SK-MEL-5 (cell line): ENCODE measurements at places on chromosomes 1 and 21. TPM values are rescaled to one million over a fixed set of nuclear protein-coding genes. Genes with fewer than 3 reads are reported as not detected.
A peak's percentile ranks its signal among the peaks of the same experiment; 100 is the strongest.

GRCh38 chr1:41713141-41713540 lies 205.6 kb downstream of the HIVEP3 start:
- DNase-seq, result no peak

DNA sequence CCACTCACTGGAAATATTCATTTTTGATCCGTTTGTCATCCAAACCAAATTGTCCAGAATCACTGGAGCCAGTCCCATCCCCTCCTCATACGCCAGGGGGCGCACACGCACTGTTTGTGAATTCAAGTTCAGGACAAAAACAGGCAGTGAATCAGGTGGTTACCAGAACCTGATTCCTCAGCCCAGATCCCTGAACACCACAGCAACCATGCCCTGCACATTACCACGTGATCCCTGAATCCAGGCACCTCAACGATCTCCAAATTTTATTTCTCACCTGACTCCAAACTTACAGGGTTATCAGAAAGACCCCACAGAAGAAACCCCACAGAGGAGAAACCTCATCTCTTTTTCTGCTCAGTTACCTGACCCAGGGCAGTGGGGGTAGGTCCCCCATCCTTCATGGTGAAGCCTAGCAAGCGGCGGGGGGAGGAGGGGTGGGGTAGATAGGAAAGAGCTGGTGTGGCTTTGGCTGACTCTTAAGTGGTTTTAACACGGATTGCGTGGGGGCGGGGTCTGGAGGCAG lies 1.4 kb upstream of the PTPRF start:
- peak; percentile 85 for DNase-seq

DNA sequence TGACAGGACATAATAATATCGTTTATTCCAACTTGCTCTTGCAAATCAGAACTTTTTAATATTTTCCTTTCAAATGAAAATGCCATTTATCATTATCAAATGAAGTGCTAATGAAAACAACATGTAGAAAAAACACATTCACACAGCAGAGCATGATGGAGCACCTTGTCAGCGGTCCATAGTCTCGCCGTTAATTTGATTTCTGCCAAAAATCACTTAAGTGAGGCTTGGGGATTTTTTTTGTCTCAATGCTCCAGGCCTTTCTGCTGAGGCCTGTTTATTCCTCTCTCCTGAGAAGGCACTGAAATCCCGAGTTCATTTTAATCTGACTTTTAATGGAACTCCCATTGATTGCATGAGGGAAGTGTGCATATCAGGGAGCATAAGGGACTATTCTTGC lies 122.5 kb downstream of the ELAVL4 start:
- no peak for DNase-seq

DNA sequence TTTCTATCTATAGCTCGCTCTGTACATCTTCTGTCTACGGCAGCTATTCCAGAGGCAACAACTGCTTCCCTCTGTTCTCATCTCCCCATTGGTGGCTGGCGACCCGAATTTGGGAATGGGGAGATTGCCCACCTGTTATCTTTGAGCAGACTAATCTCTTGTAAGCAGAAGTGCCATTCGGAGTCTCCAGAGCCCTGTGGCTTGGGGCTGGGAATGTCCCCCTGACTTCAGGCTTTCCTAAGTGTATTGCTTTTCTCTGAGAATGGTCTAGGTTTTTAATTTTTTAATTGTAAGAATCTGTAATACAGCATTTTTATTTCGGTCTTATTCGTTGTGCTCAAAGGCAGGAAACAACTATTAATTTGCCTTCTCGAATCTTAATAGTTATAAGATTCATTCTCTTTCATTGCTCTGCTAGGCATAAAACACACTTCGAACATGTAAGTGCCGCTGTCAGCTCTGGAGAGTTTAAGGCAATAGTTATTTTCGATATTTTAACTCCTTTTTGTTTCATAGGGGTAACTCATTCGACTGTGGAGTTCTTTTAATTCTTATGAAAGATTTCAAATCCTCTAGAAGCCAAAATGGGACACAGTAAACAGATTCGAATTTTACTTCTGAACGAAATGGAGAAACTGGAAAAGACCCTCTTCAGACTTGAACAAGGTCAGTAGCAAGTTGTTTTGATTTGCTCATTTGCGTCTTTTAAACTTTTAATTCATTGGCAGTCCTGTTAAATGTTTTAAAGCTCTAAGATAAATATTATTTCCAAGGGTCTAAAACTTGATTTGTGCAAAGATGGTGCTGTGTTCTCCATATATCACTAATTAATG lies 514 bp downstream of the AGL start:
- no peak for DNase-seq

DNA sequence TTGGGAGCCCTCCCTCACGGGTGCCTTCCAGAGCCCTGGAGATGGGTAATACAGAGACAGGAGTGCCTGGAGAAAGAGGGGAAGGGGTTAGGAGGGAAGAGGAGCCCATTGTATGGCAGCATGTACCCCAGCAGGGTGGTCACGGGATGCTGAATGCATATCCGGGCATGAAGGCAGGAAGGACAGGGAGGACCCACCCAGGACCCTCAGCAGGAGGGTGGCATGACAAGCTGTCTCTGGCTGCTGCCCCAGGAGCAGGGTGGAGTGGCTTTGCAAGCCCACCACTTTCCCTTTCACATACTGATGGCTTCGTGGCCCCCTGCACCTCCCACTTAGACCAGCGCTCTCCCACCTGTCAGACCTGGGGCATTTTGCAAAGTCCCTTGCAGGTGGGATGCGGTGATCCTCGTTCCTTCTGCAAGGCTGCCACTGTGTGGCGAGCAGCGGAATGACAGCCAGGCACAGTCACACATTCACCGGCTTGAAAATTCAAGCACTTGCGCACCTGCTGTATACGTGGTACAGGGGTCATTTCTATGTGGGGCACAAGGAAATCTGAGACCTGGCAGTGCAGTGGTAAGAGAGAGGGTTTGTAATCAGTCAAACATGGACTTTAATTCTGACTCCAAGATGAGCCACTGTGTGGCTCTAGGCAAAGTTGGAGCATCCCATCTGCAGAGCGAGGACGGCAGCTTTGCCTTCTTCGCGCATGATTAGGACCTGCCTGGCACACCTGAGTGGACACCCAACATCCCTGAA lies 53.2 kb upstream of the TMEM51 start:
- peak; percentile 49 for DNase-seq

The PTGFR gene
- 0.03 TPM in 1 of 2 replicates, not detected in the other for total RNA-seq

The BARHL2 gene
- 0.11 TPM in 1 of 2 replicates, not detected in the other for total RNA-seq
